NCI-H187 (cell line): ENCODE measurements at places on chromosomes 3 and 15.

- DNase-seq: no peak
These were observed 91.7 kb upstream of the PRICKLE2 start for GRCh38 chr3:64316971-64317370.

- no peak for DNase-seq
These were observed 73.1 kb upstream of the SLC6A6 start for GRCh38 chr3:14329116-14329830.

DNA sequence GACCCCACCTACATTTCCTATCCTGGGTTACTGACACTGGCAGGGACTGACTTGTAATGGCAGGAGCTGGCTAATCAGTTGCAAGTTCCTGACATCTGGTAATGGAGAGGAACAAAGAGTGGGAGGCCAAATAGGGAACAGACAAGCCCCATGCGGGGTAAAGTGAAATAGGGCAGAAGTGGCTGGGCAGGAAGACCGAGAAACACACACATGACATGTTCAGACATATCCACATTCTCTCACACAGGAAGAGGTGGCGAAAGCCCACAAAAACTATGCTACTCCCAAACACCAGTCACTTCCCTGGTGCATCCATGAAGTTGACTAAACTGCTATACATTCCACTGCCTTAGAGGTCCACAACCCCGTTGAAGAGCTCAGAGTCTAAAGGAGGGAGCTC, 394.1 kb upstream of the TBL1XR1 start:
- DNase-seq: no peak

DNA sequence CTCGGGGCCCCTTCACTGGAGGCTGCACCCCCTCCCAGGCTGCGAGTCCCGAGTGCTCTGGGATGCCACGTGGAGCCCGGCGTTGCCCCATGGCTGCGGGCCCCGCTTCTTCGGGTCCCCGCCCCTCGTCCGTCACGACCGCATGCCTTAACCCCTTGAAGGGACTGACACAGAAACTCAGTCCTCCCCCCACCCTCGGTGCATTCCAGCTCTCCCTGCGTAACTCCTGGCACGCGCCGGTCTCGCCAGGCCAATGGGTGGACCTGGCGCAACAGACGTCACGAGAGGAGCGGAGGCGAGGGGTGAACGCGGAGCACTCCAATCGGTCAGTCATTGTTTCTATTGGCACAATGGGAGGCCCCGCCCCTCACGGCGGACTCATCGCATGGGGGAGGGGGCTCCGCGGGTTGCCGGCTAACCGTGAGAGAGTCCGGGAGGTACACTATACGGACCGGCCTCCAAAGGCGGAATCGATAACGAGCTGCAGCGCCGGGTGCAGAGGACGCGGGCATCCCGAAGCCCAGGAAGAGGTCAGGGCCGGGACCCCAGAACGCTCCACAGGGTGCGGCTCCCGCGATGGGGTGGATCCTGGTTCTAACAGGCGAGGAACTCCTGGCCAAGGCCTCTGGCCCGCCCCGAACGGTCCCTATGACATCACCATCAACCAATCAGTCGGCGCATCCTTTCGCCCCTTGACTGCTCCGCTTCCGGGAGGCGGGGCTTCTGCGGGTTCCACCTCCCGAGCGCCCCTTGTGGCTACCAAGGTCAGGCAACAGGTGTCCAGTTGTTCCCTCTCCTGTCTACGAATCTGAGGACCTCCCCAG, 1.0 kb upstream of the CELSR3 start:
- peak; percentile 91 for DNase-seq
